Right cardiac atrium (tissue), 5 donors: ENCODE measurements at places on chromosomes 6 and 20.
A peak's percentile ranks its signal among the peaks of the same experiment; 100 is the strongest.

DNA sequence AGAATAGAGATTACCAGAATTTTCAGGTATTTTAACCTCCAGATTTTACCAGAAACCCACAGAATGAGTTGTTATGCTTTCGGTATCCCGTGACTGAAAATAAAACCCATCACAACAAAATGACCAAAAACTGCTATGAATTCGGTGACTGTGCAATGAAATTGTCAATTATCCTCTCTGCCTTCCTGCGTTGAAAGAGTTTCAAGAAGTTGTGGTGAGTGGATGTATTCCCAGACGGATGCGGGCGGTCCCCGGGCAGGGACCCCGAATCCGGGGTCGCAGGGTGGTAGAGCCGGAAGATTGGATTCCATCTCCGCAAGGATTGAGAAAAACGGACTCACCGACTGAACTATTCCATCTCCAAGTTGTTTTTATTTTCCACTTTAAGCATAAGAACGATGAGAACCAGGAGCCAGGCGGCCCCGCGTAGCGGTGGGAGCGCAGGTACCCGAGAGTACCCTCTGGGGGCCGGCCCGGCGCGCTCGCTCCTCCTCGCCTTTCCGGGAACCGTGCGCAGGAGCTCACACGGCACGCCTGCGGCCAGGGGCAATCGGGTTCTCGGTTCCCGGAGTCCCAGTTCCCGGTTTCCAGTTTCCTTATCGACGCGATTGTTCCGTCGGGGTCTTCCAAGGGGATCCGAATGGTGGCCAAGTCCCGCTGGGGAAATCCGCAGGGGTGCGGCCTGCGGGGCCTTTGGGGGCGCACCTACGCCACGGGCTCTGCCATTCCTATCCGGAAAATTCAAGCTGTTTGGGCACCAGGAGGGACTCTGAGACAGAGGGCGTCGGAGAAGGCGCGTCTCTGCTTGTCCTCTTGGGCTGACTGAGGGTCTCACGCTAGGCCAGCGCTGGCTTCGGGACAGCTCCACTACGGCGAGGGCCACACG is 104.9 kb upstream of the PRDM1 start:
- DNase-seq = peak; percentile 37

- DNase-seq = no peak
Measured at GRCh38 chr20:24096264-24096663, 107.7 kb upstream of the GGTLC1 start.

GRCh38 chr6:11196511-11197174 is 35.8 kb downstream of the NEDD9 start:
- no peak for DNase-seq

DNA sequence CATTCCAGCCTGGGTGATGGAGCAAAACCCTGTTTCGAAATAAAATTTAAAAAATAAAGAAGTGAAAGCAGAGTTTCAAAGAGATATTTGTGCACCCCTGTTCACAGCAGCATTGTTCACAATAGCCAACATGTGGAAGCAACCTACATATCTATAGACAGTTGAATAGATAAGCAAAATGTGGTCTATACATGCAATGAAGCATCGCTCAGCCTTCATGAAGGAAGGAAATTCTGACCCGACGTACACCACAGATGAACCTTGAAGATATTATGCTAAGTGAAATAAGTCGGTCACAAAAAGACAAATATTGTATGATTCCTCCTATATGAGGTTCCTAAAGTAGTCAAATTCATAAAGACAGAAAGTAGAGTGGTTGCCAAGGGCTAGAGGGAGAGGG is 6.5 kb upstream of the NCOA6 start:
- no peak for DNase-seq

- no peak for DNase-seq
Measured at GRCh38 chr20:48614593-48615274, 213.1 kb downstream of the PREX1 start.

GRCh38 chr6:71395731-71396409 is 107.3 kb downstream of the OGFRL1 start:
- DNase-seq = no peak

DNA sequence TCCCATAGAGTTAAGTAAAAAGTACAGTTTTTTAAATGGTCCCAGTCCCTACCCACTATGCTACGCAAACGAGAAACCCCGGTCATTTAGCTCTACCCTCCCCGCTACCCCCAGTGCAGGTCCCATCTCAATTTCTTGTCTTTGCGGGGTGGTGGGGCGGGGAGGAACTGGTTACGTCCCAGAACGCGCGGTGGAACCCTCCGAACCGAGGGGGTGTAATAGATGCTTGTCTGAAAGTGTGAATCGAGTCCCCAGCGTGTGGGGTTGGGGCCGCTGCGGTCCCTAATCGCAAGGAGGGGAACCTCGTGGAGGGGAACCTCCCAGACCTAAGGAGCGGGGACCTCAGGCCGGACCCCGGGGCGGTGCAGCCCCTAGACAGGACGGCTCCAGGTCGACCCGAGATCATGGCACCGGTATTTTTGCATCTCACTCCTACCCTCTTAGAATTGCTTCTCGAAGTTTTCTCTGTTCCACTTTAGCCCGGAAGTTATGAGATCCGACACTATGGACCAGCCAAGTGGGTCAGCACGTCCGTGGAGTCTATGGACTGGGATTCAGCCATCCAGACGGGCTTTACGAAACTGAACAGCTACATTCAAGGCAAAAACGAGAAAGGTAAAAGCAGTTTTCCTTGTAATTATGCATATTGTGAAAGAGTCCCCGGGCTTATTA is 779 bp downstream of the HEBP2 start:
- DNase-seq = peak; percentile 72

DNA sequence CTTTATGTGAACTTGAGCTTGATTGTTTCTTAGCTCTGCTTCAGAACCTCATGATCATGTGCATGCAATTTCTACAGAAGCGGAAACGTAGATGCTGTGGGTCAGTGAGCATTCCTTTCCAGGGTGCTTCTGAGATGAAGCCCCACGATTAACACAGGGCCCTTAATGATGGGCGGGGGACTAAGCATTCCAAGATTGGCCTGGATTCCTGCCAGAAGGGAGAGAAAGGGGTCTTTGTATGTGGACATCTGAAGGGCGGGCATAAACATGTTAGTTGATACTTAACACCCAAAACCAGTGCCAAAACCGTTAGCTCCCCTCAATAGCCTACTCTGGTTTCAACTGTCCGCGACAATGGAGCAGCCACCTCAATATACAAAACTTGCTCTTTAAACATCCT is 46.9 kb upstream of the POU3F2 start:
- DNase-seq = no peak

GRCh38 chr20:56855708-56856107 is 226.6 kb downstream of the TFAP2C start:
- no peak for DNase-seq

DNA sequence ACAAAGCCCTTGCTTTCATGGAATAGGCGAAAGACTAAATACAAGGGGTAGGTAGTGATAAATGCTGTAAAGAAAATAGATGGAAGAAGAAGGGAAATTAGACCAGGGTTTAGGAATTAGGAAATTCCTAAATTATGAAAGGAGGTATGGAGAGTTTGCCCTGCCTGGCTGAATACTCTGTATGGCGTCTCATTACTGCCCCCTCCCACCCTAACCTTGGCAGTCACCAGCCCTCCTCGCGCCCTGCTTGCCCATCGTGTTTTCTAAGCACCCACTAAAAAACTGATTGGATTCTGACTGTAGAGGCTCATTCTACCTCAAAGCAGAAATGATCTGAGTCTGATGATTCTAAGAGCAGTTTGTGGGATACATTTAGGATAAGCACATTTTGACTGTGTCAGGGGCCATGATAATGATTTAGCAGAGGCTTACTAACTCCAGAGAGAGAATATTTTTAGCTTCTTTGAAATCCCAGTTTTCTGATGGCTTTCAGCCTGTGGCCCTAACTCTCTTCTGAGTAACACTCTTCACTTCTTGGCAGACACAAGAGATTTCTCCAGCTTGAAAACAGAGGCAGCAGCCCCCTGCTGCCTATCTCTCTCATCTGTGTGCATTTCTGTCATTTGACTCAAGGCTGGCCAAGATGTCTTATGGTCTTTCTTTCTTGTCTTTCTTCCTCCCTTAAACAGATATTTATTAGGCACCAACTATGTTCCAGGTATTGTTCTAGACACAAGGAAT is 1.4 kb upstream of the CHD6 start:
- DNase-seq = no peak

GRCh38 chr20:22341508-22341907 is 242.9 kb downstream of the FOXA2 start:
- DNase-seq = no peak

GRCh38 chr6:54856129-54856528 is 9.6 kb downstream of the FAM83B start:
- no peak for DNase-seq

- no peak for DNase-seq
Measured at GRCh38 chr6:168292826-168293225, 26.8 kb downstream of the DACT2 start.

- no peak for DNase-seq
Measured at GRCh38 chr6:134954272-134955000, 4.5 kb upstream of the ALDH8A1 start.

DNA sequence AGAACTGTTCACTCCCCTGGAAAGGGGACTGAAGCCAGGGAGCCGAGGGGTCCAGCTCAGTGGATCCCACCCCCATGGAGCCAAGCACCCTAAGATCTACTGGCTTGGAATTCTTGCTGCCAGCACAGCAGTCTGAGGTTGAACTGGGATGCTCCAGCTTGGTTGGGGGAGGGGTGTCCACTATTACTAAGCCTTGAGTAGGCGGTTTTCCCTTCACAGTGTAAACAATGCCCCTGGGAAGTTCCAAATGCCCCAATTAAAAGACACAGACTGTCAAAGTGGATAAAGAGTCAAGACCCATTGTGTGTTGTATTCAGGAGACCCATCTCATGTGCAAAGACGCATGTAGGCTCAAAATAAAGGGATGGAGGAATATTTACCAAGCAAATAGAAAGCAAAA is 150.2 kb downstream of the LPA start:
- DNase-seq = no peak

DNA sequence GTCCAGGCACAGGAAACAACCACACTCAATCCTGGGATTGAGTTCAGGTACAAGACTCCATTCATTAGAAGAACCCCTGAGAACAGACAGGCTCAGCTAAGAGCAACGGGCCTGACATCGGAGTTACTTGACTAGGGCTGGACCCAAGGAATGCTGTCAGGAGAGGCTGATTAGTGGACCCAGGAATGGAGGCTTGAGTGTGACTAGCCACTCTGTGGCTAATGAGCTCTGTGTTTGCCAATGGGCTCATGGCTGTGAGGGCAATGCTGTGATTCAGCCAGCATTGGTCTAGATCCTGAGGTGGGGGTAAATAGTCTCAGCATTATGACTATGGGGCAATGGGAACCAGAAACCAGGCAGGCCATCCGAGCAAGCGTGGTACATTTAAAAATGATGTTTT is 71.8 kb downstream of the RIOK1 start:
- no peak for DNase-seq

DNA sequence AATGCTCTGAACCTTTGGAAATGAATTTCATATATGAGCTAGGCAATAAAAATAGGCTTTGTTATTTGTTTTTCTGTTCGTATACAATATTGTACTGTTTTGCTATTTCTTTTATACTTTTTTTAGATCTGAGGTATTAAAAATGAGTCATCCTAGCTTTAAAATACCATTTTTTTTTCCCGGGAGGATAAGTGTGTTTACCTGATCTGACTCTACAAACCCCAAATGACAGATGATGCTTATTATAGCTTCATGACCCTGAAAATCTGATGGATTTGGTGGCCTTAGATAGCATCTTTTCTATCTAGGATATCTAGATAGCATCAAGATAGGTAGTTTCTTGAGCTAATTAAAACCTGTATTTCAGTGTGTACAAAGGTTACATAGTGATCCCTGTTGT is 206.4 kb downstream of the DTNBP1 start:
- no peak for DNase-seq

DNA sequence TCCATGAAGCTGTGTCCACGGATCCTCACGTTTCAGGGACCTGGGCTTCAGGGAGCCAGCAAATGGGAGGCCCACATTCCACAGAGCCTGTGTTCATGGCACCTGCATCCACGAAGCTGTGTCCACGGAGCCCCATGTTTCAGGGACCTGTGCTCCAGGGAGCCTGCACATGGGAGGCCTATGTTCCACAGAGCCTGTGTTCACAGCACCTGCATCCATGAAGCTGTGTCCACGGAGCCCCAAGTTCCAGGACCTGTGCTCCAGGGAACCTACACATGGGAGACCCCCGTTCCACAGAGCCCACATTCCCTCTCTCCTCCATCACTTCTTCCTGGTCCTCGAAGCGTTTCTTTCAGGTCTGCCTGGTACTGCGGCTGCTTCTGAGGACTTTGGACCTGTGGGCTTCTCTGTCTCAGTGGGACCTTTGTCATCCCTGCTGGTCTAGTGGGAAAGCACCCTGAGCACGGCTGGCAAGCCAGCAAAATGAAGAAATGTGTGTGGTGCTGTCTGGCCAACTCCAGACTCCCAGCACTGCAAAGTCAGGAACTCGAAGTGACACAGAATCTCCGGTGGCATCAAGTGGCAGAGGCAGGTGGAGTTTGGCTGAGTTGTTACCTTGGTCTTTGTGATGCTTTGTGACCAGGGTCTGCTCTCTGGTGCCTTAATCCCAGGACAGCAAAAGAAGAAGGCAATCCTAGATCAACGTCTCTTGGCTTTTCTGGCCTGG is 245.9 kb downstream of the DLL1 start:
- no peak for DNase-seq

- no peak for DNase-seq
Measured at GRCh38 chr6:158023597-158023939, 41.9 kb downstream of the SYNJ2 start.

DNA sequence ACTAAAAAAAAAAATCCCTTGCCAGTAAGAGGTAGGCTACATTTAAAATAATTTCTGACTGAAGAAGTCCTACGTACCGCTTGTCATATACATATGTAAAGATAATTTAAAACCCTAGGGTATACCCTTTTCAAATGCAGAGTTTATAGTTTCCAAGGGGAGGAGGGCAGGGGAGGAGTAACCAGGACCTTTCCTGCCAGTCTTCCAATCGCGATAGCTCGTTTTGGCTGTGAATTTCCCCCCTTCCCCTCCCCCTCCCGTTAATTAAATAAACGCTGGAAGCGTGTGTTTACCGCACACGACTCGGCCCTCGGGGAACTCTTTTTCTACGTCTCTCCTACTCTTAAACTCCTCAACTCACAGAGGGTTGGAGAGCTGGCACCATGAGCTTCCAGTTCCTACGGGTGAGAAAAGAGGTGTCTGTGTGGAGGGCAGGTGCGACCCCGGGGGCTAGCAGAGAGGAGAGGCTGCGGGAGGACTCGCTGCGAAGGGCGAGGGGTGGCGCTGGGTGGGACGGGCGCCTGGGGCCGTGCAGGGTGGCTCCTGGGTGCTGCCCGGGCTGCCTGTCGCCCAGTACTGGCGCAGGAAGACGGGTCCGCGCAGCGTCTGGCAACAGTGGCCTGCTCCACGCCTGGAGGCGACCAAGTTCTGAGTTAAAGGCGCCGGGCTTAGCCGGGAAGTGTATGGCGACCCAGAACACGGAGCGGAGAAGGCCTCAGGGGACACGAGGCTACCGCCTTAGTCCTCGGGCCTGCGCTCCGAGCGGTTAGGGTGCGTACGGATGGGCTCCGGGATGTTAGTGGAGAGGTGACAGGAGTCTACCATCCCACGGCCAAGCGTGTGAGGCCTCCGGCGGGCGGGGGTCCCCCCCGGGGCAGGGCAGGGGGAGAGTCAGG is 4.1 kb upstream of the TFAP2C start:
- DNase-seq = no peak

- no peak for DNase-seq
Measured at GRCh38 chr6:88236612-88237360, 70.6 kb upstream of the CNR1 start.
